ENCODE measurements at places on chromosomes 12 and 14.

DNA sequence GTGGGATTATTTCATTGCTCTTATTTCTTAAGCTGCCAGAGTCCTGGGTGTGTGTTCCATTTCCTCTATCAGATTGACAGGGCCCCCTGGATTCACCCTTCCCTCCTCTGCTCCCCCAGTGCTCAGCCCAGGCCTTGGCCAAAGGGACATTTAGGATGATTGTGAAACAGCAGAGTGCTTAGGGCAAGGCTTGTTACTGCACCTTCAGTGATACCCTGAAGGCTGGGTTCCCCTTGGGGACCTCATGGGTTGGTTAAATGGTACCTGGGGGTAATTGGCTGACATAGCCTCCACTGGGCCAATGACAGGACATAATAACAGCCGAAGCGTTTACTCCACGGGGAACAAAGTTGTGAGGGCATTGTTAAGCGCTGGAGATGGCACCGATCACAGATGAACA, 1.3 kb upstream of the KRT72 start:
- DNase-seq, result no peak

GRCh38 chr14:95008445-95009217, 148.7 kb downstream of the DICER1 start:
- DNase-seq, result no peak

GRCh38 chr14:23294734-23295561, 7.7 kb downstream of the PPP1R3E start:
- DNase-seq, result peak; percentile 33

DNA sequence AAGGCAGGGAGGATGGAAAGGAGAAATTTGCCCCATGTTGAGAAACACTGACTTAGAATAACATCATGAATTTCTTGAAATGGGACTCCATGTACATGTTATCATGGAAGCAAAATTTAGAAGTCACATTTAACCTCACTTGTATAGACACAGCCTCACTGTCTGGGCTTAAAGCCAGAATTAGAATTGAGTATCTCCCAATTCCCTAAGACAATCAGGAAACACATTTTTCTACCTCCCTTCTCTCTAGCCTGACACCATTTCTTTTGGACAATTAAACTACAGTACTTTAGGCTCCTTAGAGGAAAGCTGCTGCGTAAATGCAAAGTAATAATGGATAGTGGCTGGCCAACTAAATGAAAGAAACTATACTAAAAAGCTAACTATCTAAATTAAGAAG, 795.5 kb downstream of the C12orf50 start:
- DNase-seq, result no peak

- DNase-seq, result no peak
Measured at GRCh38 chr12:29082522-29082921, 66.6 kb upstream of the FAR2 start.

DNA sequence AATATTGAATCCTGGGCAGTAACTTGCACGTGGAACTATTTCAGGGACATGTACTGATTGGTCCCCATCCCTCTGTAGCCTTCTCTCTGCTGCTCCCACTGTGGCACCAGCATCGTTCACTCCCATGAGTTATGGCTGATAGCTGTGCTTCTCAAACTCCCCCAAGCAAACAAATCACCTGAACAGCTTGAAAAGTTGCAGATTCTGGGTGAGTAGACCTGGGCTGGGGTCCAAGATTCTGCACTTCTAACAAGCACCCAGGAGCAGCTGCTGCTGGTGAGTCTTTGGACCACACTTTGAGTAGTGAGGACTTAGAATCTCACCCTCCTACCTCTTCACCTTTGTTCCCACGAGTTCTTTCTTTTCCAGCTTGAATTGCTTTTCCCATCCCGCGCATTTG, 49.4 kb upstream of the ZFP36L1 start:
- DNase-seq, result no peak

DNA sequence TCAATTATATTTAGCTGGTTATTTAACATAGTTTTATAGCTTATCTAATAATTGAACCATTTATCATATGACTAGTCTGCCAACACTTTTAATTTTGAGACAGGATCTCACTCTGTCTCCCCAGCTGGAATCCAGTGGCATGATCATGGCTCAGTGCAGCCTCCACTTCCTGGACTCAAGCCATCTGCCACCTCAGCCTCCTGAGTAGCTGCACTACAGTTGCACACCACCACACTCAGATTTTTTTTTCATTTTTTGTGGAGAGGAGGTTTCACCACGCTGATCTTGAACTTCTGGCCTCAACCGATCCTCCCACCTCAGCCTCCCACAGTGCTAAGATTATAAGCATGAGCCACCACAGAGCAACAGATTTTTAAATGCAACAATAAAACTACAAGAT, 151.4 kb upstream of the MDGA2 start:
- no peak for DNase-seq

DNA sequence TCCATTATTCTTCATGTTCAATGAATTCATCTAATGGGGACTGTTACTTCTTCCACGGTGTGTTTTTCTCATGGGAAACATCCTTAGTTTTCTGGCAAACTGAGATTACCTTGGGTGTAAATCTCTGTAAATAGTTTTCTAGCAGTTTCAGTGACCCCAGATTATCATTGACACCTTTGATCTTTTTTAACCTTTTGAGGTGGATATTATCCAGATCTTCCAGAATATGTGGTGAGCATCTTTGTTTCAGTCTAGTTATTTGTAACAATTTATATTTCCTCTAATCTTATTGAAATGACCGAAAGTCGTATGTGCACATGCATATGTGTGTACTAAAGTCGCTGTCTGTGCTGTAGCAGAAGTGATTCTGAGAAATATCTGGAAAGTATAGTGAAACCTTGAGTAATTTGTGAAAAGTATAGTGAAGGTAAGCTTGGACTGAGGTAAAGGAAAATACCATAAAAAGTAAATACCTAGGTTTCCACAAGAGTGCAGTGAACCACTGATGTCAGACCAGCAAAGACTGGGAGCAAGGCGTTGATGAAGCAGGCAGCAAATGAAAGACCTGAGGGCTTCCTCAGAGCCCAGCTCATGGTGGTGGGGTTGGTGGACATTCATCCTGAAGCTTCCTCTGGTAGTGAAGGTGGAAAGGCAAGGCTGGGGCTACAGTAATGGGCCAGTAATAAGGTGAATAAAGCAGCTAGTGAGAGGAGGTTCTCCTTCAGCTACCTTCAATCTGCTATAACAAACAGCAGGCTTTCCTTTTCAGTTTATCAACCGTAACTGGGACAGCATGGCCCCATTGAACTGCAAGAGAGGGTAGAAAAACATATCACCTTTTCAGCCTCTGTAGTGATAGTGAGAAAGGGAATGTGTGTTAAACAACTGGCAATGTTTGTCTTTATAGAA, 480.2 kb upstream of the FBXO33 start:
- no peak for DNase-seq

GRCh38 chr14:95870772-95871171, 5.9 kb upstream of the TUNAR start:
- no peak for DNase-seq

GRCh38 chr14:33369972-33370371, 431.3 kb downstream of the NPAS3 start:
- DNase-seq, result no peak

DNA sequence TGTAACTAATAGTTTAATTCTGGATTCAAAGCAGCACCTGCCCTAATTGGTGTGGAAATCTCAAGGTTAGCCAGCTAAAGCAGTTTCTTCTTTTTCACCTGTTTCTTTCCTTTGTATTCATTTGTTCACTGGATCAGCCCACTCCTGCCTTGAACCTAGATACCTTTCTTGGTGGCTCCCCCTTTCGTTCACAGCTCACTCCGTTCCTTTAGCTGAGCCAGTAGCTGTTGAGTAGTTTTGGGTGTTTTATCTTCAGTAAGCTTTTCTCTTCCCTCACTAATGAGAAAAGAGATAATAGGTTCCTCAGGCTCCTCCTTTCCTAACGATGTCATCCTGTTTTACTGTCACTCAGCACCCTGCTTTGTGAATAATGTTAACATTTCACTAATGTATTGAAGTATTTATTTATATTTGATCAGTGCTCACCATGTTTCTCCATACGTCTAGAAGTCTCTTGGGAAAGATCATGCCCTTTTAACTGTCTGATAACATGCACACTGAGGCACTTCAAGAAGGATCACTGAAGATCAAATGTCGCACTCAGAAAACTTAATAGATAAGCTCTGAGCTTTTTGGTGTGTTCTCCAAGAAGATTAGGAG, 121.1 kb downstream of the TGFB3 start:
- DNase-seq, result no peak

DNA sequence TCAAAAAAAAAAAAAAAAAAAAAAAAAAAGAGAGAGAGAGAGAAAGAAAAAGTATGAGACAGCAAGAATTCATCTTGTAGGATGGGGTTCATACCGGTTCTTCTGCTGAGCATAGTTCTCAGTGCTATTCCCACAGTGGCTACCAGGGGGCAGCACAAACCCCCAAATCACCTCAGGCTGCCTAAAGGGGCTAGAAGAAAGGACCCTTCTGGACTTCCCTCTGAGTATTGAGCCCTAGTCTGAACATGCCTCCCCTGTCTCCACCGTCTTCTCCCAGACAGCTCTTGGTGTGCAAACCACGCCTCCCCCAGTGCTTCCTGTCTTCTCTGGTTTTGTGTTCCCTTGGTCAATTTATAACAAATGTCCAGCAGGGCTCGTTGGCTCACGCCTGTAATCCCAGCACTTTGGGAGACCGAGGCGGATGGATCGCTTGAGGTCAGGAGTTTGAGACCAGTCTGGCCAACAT, 31.3 kb upstream of the SMUG1 start:
- peak; percentile 31 for DNase-seq

- DNase-seq, result no peak
Measured at GRCh38 chr14:32524609-32525375, 195.7 kb downstream of the AKAP6 start.

DNA sequence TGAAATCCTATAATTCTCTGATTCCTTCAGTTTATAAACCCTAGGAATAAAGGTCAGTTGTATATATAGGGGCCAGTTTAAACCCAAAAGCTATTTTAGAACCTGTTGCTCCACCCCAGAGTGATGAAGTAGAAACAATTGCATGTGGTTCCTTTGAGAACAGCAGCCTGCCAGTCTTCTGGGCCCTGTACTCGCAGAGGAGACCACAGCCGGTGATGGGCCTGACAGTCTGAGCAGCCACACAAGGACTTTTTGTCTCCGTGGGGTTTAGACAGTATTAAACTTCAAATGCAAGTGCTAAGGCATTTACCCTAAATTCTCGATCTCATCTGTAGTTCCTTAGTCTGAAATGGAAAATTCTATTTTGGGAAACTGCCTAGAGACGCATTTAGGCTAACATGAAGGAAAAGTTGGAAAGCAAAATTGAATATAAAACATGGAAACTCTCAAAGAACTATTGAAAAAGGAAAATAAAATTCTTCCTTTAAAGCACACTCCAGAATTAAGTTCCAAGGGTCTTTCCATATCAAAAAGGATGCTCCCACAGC, 80.6 kb downstream of the PRICKLE1 start:
- DNase-seq, result no peak

DNA sequence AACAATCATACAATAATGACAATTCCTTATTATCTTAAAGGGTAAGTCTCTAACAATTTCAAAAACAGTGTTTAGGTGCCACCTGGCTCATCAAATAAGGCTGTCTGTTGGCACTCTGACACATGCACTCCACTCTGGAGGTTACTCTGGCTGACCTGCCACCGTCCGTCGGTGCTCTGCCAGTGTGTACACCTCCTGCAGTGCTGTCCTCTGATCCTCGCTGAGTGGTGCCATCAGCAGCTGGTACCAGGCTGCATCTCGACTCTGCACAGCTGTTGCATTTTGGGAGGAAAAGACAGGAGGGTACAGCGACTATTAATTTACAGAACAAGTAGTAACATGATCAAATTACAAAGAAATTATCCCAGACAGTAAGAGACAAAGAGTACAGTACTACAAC, 63.9 kb downstream of the IPO8 start:
- DNase-seq, result no peak

DNA sequence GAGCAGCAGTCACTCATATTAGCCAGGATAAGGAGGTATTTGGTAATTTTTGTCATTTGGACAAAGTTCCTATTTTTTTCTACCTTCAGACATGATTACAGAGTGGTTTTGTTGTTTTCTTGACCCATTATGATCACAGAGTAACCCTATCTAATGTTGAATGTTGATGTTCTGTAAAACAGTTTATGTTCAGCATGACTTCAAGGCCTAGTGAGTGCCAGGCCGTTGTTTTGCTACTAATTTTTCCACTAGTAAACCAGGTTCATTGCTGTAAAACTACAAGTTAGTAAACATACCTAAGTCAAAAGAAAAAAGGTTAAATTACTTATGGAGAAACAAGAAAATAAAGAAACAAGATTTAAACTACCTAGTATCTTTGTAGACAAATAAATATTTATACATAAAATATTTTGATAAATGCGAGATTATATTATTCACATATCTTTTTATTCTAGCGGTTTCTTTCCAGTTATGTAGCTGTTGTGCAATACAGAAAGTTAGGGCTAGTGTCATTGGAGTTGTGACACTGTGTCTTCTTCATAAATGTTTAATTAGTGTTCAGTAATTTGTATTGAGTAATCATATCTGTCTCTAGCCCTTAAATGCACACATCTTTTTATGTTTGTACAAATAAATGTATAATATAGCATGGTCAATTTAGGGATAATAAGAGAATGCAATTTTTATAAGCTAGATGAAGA, 16.5 kb downstream of the ETNK1 start:
- no peak for DNase-seq

GRCh38 chr12:111438481-111438880, 32.8 kb downstream of the SH2B3 start:
- DNase-seq, result no peak

DNA sequence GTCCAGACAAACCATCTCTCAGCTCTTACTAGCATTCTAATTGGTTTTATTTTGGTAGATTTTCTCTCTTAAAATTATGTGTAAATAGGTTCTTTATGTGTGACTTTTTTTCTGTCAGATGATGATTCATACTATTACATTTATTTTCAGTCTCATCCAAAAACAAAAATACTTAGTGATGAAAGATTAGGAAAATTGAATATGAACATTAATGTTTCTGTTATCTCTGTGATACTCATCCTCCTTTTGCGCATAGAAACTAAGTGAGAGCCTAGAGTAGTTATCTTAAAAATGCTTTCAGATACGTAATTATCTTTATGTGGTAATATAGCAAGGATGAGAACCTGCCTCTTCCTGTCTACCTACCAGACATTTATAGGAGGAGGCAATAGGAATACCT, 84.1 kb upstream of the MON2 start:
- no peak for DNase-seq

- DNase-seq, result no peak
Measured at GRCh38 chr14:69360438-69361108, 37.5 kb downstream of the ERH start.

- DNase-seq, result no peak
Measured at GRCh38 chr12:54131641-54132280, 57.0 kb downstream of the SMUG1 start.

DNA sequence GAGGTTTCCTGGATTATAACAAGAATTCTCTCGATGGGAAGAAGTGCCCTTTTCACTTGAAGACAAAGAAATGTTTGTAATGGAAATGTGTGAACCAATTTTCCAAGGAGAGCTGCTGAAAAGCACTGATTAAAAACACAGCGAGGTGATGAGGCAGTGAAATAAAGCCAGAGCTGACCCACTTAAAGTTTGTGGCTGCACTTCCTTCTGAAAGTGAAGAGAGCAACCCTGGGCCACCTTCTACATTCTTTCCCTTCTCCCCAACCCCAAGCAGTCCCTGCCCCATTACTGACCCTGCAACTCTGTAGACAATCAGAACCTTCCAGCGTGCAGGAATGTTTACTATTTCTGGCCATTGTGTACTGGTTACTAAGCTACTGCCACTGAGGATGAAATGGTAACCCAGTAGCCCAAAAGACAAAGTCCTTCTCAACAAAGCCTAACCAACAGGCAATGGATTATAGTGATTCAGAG, 173.9 kb downstream of the TTC7B start:
- no peak for DNase-seq

- DNase-seq, result no peak
Measured at GRCh38 chr12:92199819-92200576, 54.4 kb upstream of the BTG1 start.
